ENCODE measurements at places on chromosomes 6 and 20.

GRCh38 chr6:21327326-21328112 is 266.0 kb upstream of the SOX4 start:
- DNase-seq = no peak

GRCh38 chr6:143107440-143107839 is 46.8 kb downstream of the AIG1 start:
- no peak for DNase-seq

DNA sequence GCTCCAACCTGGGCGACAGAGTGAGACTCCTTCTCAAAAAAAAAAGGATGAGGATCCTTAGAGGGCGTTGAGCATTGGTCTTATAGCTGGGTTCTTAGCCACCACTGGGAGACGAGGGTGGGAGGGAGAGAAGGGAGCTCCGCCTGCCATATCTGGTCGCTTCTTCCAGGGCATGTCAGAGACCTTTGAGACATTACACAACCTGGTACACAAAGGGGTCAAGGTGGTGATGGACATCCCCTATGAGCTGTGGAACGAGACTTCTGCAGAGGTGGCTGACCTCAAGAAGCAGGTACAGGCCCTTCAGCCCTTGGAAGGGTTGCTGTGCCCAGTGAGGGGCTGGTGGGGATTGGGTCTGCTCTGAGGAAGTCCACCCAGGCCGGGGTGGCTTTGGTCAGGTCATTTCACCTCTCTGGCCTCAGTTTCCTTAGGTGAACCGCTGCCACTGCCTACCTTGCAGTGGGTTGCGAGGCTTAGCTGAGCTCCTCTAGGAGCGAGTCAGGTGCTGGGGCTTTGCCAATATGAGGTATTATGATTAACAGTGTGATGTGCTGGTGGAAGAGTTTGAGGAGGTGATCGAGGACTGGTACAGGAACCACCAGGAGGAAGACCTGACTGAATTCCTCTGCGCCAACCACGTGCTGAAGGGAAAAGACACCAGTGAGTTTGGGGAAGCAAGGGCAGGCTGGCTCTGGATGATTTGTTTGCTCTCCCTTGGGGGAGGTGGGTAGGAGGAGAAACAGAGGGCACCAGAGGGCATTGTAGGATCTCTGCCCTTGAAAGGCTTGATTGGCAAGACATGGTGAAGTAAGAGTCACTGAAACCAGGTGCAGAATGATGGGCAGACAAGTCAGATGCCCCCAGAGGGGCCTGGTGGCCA is 8.5 kb downstream of the CNPY3 start:
- no peak for DNase-seq

DNA sequence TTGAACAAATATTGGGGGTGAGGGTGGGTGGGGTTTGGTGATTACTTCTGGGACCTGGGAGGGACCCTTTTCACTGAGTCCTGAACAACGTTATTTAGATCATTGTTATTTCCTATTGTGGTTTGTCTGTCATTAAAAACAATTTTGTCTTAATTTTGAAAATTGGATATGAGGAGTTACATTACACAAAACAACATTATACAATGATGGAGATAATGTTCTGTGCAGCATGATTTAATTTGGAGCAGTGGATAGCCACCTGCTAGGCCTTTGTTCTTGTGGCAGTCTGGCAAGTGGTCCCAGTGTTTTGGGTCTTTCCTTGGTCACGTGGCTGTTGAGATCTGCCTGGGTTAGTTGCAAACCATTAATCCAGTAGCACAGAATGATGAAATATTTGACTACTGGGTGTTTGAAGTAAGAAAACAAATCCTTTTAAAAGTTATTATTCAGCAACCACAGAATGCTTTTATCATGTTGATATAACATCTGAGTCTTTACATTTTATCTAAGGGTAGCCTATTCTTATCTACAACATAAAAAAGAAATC is 172.8 kb downstream of the CDKAL1 start:
- no peak for DNase-seq

DNA sequence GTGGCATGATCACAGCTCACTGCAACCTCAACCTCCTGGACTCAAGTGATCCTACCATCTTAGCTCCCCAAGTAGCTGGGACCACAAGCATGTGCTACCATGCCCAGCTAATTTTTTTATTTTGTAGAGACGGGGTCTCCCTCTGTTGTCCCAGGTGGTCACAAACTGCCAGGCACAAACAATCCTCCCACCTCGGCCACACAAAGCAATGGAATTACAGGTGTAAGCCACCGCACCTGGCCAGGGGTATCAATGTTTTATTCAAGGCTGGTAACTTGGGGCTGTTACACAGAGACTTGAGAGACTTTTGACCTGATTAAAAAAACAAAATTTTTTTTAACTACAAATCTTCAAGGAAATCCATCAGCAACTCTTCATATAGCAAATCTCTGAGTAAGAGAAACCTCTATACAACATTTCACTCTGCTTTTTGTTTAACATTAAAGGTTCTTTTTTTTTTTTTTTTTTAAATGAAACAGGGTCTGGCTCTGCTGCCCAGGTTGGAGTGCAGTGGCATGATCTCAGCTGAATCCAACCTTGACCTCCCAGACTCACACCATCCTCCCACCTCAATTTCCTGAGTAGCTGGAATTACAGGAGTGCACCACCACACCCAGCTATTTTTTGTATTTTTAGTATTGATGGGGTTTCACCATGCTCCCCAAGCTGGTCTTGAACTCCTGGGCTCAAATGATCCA is 5.9 kb downstream of the EIF2S2 start:
- no peak for DNase-seq

DNA sequence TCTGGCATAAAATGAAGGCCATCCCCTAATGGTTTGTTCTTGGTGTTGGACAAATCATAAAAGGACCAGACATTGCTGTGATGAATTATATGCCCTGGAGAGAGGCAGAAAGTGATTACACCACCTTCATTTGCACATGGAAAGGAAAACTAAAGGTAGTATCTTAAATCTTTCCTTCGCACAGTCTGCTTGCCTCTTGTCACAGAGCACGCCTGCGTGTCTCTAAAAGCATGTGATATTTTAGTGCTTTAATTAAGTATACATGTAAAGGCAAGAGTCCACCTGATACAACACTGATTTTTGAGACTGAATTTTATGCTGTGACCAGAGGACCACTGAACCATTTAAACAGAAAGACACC is 28.8 kb upstream of the PLAGL1 start:
- no peak for DNase-seq

DNA sequence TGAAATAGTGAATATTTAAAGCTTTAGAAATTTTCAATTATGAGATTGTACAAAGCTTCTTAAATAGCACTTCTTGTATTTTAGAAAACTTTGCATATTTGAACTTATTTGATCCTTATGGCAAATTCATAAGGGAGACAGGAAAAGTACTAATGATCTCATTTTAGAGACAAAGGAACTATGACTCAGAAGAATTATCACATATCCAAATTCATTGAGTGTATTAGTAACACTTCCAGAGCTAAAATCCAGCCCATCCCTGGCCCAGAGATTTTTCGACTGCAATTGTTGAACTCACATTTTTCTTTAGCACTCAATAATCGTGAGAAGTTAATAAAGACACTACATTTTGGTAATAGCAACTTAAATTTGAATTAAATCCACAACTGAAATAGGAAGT is 704.3 kb downstream of the EPM2A start:
- DNase-seq = no peak

DNA sequence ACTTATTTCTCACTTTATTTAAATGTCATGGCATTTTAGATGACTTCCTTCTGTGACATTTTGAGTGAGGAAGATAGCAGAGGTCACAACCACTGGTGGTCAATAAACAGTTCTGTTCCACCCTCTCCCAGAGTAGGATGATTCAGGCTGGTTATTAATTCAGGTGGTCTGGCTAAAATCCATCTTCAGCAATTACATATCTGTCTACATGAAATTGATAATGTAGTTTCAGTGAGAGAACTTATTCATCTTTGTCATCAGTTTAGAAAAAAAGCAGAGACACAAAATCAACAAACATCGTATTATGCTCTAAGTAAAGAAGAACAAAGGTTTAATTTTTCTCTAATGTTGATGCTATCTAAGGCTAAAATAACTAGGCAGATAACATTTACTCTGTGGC is 525.5 kb downstream of the TENT5A start:
- DNase-seq = peak; percentile 29

- DNase-seq = no peak
Observed at GRCh38 chr6:56534680-56535419, 107.8 kb downstream of the DST start.

- no peak for DNase-seq
Observed at GRCh38 chr6:137958811-137959565, 91.9 kb downstream of the TNFAIP3 start.

- DNase-seq = no peak
Observed at GRCh38 chr20:1628621-1629020, 8.8 kb upstream of the SIRPB1 start.

DNA sequence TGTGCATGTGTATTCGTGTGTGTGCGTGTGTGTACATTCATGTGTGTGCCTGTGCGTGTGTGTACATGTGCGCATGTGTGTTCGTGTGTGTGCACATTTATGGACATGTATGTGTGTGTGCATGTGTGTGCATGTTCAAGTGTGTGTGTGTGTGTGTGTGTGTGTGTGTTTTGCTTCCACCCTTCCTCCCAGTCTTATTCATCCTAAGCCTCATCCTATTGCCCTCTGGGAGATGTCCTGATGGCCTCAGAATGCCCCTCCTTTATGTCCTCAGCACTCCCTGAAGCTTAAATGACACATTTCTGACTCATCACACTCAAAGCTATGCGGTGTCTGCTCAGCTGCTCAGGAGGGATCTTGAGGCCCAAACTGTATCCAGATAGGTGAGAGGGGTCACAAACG is 76.6 kb upstream of the CCDC167 start:
- DNase-seq = peak; percentile 81

DNA sequence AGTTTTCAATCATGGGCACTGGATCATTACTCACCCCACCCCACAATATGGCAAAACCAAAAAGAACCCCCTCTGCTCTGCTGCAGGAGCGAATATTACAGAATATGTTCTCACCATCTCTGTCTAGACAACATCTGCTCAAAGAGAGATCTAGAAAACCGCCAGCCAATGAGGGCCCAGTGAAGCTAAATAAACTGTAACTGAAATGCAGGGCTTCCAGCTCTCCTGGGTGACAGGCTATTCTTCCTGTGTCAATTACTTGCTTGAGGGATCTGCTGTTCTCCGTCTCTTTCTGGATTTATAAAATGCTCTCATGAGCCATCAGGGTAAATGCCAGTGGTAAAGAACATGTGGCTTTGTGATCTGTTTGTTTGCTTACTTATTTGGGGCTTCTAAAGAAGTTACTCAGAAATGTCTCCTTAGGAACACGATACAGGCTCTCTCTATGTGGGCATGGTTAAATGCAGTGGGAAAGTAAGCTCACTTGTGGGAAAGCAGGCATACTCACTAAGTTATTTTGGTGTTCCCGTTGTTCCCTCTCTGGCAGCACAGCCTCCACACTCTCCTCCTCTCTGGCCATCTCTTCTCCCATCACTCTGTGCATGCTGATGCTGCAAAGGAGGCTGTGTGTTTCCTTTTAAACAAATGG is 44.8 kb downstream of the TTI1 start:
- no peak for DNase-seq

GRCh38 chr20:47355489-47356219 is 845 bp downstream of the ZMYND8 start:
- no peak for DNase-seq

- DNase-seq = peak; percentile 69
Observed at GRCh38 chr6:41503827-41504465, 42.2 kb upstream of the FOXP4 start.

GRCh38 chr6:22737331-22737730 is 168.0 kb downstream of the HDGFL1 start:
- peak; percentile 85 for DNase-seq

GRCh38 chr20:4805663-4806449 is 84.1 kb downstream of the PRND start:
- no peak for DNase-seq

- DNase-seq = no peak
Observed at GRCh38 chr6:134240665-134241431, 77.1 kb downstream of the SGK1 start.

- DNase-seq = peak; percentile 42
Observed at GRCh38 chr6:40894962-40895799, 143.8 kb downstream of the UNC5CL start.

DNA sequence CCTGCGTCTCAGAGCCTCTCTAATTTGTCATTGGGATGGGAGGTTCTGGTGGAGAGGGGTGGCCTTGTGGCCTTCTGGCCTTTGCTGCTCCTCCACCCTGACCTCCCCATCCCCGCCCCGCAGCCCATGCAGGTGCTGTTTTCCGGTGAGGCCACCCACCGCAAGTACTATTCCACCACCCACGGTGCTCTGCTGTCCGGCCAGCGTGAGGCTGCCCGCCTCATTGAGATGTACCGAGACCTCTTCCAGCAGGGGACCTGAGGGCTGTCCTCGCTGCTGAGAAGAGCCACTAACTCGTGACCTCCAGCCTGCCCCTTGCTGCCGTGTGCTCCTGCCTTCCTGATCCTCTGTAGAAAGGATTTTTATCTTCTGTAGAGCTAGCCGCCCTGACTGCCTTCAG is 171.8 kb upstream of the RNF24 start:
- no peak for DNase-seq

- DNase-seq = no peak
Observed at GRCh38 chr20:58360936-58361335, 28.1 kb upstream of the VAPB start.

DNA sequence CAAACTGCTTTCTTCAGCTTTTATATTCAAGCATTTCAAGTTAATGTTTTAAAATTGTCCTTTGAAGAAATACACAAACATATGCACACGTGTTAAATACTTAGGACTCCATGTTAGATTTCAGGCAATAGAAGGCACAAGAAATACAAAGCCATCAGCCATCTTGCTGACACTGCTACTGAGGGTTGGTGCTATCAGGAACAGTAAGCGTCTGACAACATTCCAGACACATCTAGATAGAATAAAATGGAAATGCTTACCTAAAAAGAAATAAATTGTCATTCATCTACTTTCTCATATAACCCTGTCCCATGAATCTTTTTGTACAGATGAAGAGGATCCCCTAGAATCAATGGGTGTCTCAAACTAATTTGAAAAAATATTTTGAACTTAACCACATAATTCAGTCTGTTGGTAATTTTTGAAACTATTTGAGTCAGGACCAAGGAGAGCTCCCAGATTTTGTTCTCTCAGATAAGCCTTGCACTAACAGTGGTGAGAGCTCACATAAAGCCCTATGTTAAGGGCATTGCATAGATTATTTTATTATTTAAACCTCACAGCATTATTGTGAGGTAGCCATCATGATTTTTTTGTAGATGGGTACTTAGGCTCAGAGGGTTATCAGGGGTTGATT is 631.1 kb upstream of the POU3F2 start:
- no peak for DNase-seq
